Left renal pelvis (tissue), 4 donors: ENCODE measurements at places on chromosomes 4 and X. TPM values are rescaled to one million over a fixed set of nuclear protein-coding genes. Genes with fewer than 3 reads are reported as not detected.
A peak's percentile ranks its signal among the peaks of the same experiment; 100 is the strongest.

GRCh38 chrX:31546126-31546525 is 474.3 kb upstream of the FTHL17 start:
- no peak for DNase-seq

SLC49A3 gene
- polyA plus RNA-seq, result 4.0 TPM

DNA sequence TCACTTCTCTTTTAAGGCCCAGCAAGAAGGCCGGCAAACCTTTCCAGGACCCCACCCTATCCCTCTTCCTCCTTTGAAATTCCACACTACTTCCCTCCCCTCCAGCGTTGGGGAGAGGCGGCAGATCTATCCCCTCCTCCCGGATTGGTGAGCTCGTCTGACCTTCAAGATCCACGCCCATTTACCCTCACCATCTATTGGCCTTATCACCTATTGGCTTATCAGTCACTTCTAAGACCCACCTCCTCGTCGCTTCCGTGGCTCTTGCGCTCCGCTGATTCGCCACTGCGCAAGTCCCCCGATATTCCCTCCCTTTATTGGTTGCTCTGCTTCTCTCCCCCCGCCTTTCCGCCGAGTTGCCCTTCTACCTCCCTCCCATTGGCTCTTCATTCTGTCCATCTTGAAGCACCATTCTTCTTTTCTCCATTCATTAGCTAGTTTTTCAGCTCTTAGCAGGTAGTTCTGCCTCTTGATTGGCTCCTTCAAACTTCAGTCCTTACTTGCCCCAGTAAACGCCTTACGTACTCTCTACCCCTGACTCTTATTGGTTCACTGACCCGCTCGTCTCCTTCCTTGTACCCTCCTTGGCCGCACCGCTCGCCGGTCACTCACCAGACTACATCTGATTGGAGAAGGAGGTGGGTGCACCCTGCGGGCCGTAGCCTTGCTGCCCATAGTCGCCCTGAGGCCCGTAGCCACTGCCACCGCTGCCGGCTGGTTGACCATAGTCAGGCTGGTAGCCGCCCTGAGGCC is 4.8 kb upstream of the PRICKLE3 start:
- peak; percentile 92 for DNase-seq

USP17L10 gene
- not detected for polyA plus RNA-seq

- DNase-seq, result no peak
Observed at GRCh38 chr4:42817913-42818312, 74.6 kb upstream of the GRXCR1 start.

REPS2 gene
- polyA plus RNA-seq, result 16.5 TPM

- no peak for DNase-seq
Observed at GRCh38 chr4:4502694-4503311, 39.0 kb downstream of the STX18 start.

PUDP gene
- polyA plus RNA-seq, result 10.1 TPM

DNA sequence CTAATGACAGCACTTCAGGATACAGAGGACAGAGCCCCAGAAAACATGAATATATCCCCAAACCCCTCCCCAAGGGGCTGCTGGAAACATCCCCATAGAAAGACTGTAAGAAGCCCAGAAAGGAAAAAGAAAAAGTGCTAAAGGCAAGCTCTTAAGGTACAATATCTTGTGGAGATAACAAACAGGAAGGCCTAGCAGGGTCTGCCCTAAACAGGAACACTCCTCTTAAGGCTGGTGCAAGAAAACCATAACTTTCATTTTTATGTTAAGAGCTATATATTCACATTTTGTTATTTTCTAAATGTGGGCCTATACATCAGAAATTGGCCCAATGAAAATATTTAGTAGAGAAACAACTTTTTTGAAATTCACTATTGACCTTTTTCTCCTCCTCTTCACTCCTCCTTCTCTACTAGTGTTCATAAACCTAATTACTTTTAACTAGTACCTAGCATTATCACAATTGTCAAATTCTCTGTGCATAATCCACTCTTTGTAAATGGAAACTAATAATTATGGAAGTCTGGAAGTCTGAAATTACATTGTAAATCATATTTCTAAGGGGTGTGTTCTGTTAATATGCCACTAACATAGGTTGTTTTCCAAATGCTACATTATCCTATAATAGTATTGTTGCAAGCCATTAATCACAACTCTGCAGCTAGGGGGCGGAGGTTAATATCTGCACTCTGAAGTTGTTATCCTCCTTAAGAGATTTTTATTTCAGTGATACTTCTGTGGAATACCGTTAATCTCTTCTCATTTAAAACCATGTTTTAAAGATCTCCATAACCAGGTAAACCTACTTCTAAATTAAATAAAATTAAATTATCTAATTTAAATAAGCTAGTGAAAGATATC is 59.8 kb downstream of the CASK start:
- no peak for DNase-seq

- DNase-seq, result no peak
Observed at GRCh38 chr4:139191373-139191772, 14.4 kb upstream of the ELF2 start.

GRCh38 chr4:157978680-157979361 is 194.0 kb downstream of the GASK1B start:
- DNase-seq, result no peak

CCDC158 gene
- 0.82 TPM for polyA plus RNA-seq

- DNase-seq, result no peak
Observed at GRCh38 chr4:32180086-32180485, 1459.9 kb downstream of the PCDH7 start.

GRCh38 chrX:40142417-40142816 is 44.7 kb upstream of the BCOR start:
- no peak for DNase-seq

- DNase-seq, result no peak
Observed at GRCh38 chr4:25590171-25590570, 65.5 kb upstream of the SLC34A2 start.

PWWP3B gene
- polyA plus RNA-seq, result 1.8 TPM

SMAD1 gene
- 57.2 TPM for polyA plus RNA-seq

UGT2A1 gene
- polyA plus RNA-seq, result 1.6 TPM

DNA sequence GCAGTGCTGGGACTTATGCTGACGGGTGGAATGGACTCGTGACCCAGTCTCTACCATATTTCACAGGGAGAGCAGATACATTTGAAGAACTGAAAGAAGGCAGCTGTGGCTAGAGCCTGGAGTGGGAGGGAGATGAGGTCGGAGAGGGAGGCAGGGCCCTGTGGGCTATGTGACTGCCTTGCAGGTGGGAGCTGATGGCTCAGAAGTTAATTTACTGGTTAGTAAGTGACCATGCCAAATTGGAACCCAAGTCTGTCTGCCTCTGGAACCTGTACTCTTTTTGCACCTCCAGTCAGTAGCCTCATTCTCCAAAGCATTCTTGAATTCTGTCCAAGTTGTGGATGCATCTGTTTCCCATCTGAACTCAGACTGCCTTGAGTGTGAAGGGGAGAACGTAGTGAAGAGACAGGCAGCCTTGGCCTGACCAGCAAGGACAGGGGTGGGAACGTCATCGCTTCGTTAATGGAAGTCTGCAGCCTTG is 92.3 kb downstream of the REPS2 start:
- DNase-seq, result no peak

DNA sequence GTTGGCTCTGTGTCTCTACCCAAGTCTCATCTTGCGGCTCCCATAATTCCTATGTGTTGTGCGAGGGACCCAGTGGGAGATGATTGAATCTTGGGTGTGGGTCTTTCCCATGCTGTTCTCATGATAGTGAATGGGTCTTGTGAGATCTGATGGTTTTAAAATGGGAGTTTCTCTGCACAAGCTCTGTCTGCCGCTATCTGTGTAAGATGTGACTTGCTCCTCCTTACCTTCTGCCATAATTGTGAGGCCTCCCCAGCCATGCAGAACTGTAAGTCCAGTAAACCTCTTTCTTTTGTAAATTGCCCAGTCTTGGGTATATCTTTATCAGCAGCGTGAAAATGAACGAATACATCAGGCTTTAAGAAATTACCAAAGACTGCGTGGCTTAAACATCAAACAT is 31.2 kb downstream of the STIM2 start:
- no peak for DNase-seq

GRCh38 chr4:93147524-93148212 is 680.9 kb upstream of the ATOH1 start:
- peak; percentile 36 for DNase-seq

DAPP1 gene
- 1.1 TPM for polyA plus RNA-seq

DNA sequence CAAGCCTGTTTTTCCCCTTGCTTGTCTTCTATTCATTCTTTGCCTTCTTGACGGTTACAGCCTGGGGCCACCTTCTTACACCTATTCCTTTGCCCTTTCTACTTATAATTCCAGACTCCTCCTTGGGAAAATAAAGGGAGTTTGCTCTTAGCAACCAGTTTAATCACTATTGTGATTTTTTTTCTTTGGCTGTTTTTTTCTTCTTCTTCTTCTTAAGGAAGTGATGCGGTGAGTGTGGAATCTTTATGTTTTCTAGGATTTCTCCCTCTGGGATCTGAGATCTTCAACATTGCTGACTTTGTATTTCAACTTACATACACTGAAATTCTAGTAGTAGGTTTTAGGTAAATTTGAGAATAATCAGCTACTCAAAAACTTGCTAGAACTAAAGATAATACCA is 1.1 kb upstream of the KLHL13 start:
- DNase-seq, result no peak

- no peak for DNase-seq
Observed at GRCh38 chrX:15465347-15465746, 27.8 kb downstream of the PIR start.

HSFX2 gene
- not detected for polyA plus RNA-seq

TRIM75 gene
- not detected for polyA plus RNA-seq

MAGEA2B gene
- polyA plus RNA-seq, result not detected

- DNase-seq, result no peak
Observed at GRCh38 chrX:110853610-110854009, 58.0 kb upstream of the CHRDL1 start.

DNA sequence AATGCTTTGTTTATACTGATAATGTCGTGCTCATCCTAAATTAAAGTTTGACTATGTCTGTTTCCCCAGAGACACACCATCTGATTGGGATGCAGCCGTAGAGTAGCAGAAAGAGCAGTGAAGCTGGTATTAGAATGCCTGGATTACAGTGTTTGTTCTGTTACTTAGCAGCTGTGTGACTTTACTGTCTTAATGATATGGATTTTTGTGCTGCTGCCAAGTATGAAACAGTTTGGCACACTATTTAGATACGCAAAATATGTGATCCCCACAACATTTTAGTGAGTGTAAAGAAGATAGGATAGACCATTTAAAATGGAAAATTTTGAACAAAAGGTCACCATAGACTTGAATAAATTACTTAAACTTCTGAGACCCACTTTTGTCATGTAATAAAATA is 1.2 kb upstream of the CHIC1 start:
- no peak for DNase-seq

DNA sequence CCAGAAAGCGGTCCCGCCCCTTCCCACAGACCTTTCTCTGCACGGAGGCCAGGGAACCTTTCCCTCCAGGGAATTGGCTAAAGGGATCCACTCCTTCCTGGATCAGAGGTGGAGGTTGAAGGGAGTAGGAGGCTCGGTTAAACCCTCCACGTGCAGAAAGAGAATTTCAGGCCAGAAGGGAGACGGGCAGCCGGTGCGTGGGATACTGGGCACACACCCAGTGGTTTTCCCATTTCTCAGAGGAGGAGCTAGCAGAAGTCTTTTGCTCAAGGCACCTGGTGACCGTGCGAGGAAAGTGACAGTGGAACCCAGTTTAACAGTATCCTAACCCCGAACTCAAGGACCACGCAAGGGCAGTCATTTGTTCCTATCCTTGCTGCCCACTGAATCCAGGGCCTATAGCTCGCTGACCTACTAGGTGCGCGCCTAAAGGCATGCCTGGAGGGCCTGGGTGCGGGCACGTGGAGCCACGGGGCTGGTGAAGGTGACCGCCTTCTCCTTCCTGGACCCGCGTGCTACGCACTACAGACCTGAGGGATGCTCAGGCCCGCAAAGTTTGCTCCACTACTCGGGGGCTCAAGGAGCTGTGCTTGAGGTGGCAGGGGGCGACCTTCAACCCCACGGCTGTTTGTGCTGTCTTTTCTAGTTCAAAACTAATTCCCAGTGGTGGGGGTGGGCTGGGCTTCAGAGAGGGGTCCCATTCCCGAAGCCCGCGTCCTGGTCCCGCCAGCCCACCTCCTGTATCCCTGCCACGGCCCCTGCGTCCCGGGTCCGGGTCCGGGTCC is 587 bp upstream of the AFF2 start:
- DNase-seq, result no peak

DNA sequence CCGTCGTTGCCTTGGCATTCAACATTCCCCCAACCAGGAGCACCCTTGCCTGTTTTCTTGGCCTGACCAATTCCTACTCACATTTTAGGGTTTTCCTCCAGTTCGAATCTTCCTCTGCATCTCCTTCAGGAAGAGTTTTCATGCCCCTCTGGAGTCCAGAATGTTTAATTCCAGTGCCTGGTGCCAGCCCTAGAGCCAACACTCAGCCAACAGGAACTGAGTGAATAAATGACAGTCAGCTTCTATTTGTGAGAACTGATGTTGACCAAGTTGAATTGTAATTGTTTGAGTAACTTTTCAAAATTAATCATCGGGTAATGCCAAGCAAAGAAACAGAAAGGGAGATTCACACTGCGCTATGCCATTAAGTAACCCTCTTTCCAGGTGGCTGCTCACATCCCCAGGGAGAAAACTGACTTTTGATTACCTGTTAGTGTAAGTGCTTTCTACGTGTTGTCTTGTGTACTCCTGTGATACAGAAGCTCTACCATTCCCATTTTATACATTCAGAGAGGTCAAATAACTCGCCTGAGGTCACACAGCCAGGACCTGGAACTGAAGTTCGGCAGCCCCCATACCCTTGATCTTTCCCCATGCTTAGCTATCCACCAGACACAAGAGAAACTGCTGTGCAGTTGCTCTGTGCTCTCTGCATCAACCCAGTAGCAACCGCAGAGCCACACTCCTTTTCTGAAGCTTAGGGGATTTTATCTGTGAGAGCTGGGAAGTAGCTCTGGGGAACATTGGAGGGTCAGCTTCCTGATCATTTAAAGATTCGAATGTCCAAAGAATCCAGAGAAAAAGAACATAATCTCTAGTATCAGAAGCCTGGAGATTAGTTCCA is 19.0 kb upstream of the SLC2A9 start:
- no peak for DNase-seq

CLGN gene
- 4.7 TPM for polyA plus RNA-seq

CLNK gene
- polyA plus RNA-seq, result 0.52 TPM

DNA sequence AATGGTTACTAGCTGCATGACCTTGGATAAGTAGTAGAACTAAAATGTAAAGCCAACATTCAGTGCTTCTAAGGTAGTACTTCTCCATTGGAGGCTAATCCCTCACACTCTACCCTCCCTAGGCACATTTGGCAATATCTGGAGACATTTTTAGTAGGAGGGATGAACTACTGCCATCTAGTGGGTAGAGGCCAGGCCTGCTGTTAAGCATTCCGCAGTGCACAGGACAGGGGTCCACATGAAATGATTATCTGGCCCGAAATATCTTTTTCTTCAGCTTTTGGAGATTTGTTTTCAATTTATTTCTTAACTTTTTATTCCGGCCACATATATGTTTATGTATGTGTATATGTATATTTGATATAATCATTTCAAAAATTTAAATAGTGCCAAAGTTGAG is 36.0 kb upstream of the SPANXC start:
- no peak for DNase-seq

- no peak for DNase-seq
Observed at GRCh38 chr4:125369098-125369497, 54.3 kb downstream of the FAT4 start.

GRCh38 chrX:72094894-72095293 is 36.8 kb downstream of the RTL5 start:
- no peak for DNase-seq

CC2D2A gene
- polyA plus RNA-seq, result 56.5 TPM

FHDC1 gene
- 4.4 TPM for polyA plus RNA-seq
